ELF-1 (cell line): ENCODE measurements at places on chromosomes 11 and 22.

DNA sequence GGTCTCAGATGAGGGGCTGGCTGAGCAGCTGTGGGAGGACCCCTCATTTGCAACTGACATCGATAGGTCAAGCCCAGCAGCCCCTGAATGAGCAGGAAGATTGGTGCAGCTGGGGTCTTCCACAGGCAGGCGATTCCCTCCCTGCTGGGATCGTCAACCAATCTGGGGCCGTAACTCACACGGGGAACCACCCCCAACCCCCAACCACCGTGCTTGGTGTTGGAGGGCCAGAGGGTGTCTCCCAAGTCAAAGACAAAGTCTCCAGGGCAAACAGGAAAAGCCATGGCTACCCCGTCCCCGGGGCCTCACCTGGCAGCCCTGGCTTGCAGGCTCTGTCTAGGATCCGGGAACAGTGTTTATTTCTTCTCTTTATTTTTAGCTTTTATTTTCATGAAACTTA is 26.9 kb upstream of the SCUBE1 start:
- no peak for DNase-seq

DNA sequence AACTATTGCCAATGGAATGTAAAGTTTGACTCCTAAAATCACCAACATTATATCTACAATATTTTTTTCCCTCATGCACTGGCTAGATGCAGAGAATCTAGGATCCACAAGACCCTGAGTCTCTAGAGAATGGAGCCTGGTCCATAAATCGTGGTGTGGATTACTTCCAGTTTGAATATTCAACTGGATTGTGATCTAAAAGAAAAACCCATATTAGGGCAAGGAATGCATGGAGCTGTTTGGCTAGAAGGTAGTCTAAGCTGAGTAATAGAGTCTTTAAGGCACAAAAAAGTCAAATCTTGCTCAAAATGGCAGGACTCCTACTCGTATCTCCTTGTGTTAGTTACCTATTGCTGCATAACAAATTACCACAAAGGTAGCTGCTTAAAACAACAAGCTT is 9.4 kb upstream of the MS4A5 start:
- no peak for DNase-seq

GRCh38 chr11:5380740-5381342 is 2.8 kb upstream of the OR51M1 start:
- peak; percentile 74 for DNase-seq

DNA sequence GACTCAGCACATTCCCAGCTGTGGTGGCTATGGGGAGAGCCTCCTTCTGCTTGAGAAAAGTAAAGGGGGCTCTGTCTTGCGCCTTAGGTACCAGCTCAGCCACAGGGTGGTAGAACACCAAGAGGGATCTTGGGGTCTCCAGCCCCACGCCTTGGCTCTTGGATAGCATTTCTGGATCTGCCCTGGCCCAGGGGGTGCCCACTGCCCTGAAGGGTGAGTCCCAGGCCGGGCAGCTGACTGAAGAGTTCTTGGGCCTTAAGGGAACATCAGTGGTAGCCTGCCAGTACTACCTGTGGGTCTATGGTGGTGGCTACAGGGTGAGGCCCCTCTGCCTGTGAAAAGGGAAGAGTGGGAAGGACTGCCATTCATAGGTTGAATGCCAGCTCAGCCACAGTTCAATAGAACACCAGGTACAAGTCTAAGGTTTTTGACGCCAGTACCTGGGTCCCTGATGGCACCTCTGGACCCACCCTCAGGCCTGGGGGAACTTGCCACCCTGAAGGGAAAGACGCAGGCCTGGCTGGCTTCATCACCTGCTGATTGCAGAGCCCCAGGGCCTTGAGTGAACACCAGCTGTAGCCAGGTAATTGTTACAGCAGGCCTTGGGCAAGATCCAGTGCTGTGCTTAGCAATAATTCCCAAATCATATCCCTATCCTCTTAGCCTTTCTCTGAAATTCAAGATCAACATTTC is 3.9 kb downstream of the CWF19L2 start:
- DNase-seq, result no peak

- DNase-seq, result no peak
Observed at GRCh38 chr11:96084610-96085318, 160.9 kb upstream of the MTMR2 start.

GRCh38 chr11:133214646-133215045 is 317.7 kb downstream of the OPCML start:
- DNase-seq, result no peak

- no peak for DNase-seq
Observed at GRCh38 chr22:19536564-19536963, 12.4 kb upstream of the CLDN5 start.

- no peak for DNase-seq
Observed at GRCh38 chr22:25696763-25697162, 45.2 kb upstream of the MYO18B start.

DNA sequence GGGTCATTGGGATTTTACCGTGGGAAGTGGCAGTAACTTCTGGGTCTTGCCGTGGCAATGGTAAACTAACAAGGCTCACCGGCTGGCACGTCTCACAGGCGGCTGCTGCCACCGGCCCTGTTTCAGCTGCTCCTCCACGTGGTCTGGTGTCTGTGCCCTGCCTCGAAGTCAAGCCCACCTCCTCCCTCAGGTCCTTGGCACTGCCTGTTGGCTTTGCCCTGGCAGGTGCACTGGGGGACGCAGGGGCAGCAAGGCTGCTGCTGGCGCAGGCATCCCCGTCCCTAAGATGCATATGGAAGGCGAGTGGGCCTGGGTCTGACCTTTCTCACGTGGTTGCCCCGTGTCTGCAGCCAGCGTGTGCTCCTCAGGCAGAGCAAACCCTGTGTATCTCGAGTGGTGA is 783.6 kb downstream of the BRD1 start:
- DNase-seq, result no peak

DNA sequence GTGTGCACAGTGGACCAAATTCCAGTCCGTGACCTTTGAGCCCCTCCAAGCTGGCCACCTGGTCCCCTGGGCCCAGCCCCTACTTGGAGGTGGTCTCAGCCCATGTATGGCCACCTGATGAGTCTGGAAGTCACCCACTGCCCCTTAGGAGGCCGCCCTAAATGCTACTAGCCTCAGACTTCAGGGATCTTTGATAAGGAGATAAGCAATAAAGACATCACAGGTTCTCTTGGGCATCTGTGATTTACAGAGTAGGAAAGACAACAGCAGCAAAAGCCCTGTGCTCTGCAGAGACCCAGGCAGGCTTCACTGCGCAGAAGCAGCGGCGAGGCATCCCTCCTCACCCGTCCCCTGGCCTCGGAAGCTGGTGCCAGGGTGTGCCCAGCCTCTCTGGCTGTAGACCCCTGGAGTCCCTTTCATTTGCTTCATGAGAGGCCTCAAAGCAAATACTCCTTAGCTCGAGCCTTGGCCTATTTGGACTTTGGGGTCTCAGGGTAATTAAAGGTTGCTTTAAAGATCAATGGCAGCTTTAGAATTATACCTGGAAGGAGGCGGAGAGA is 360.1 kb downstream of the TBC1D22A start:
- DNase-seq, result no peak

- DNase-seq, result no peak
Observed at GRCh38 chr11:134443246-134443645, 31.2 kb upstream of the B3GAT1 start.

DNA sequence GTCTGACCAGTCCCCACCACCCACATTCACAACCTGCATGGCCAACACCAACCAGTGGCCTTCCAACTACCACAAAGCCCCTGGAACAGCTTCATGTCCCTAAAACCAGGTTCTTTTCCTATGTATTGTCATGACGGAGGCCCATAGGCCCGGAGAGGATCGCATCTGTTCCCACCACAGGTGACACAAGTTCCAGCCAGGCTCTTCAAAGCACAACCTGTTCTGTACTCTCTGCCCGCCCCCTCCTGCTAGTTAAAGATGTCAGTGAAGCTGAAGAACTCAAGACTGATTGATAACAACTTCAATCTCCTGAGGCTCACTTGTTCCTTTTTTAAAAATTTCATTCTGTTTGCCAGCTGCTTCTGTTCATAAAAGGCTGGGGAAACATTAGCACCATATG is 121.1 kb upstream of the GUCY1A2 start:
- no peak for DNase-seq

DNA sequence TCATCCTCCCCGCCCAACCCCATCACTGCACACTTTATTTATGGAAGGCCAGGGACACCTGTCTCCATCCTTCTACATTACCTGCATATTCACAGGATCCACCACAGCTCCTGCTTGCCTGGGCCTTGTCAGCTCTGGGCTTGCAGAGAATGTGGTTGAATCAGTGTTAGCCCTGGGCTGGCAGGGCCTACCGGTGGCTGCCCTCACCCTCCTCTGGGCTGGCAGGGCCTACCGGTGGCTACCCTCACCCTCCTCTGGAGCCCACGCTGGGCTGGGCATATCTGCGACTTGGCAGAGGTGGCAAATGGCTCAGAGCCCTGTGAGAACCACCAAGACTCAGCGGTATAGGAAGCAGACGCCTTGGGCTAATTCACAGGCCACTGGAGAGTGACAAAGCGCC is 300.9 kb downstream of the NTM start:
- no peak for DNase-seq

DNA sequence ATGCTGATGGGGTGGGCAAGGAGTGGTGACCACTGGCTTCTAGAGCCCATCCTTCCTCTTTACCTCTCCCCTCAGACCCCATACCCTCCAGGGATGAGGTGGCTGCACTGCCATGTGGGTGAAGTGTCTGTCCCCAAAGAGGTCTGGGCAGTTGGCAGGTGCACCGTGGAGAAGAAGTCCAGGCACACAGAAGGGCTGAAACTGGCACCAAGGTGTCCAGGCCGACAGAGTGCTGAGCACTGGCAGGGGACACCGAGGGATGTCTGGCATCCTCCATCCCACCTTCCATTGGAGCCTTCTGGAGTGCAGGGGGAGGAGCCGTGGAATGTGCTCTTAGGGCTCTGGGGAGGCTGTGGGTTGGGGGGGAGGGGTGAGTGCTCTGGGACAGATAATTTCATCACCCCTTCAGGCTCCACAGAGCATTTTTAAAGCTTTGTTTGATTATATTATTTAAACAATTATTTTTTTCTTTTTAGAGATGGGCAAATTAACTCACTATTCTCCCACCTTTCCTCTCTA is 37.9 kb downstream of the PKNOX2 start:
- no peak for DNase-seq

DNA sequence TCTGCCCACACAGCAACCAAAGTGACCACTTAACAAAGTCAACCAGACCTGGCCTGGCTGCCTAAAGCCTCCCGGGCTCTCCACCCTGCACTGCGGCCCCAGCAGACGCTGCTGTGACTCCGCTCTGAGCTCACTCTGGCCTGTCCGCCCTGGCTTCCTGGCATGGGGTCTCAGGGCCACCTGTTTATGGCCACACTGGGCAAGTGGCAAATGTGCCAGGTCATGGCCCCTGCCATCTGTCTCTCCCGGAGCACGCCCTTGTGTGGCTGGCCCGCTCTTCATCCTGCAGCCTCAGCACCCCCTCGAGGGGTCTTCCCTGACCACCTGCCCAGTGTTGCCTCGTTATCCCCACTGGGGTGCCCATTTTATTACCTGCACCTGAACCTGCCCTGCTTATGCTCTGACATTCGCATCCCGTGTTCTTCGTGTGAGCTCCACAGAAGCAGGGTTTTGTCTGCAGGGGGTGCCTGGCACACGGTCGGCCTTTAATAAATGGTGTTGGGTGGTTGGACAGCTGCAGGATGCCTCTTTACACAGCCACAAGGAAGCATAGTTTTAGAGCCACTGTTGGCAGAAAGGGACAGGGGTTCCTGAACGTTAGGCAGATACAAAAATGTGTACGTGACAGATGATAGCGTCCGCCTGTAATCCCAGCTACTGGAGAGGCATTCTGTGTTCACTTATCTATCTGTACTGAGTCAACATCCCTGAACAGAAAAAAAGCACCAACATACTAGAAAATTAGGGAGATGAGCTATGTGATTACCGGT is 785.6 kb downstream of the TBC1D22A start:
- no peak for DNase-seq

DNA sequence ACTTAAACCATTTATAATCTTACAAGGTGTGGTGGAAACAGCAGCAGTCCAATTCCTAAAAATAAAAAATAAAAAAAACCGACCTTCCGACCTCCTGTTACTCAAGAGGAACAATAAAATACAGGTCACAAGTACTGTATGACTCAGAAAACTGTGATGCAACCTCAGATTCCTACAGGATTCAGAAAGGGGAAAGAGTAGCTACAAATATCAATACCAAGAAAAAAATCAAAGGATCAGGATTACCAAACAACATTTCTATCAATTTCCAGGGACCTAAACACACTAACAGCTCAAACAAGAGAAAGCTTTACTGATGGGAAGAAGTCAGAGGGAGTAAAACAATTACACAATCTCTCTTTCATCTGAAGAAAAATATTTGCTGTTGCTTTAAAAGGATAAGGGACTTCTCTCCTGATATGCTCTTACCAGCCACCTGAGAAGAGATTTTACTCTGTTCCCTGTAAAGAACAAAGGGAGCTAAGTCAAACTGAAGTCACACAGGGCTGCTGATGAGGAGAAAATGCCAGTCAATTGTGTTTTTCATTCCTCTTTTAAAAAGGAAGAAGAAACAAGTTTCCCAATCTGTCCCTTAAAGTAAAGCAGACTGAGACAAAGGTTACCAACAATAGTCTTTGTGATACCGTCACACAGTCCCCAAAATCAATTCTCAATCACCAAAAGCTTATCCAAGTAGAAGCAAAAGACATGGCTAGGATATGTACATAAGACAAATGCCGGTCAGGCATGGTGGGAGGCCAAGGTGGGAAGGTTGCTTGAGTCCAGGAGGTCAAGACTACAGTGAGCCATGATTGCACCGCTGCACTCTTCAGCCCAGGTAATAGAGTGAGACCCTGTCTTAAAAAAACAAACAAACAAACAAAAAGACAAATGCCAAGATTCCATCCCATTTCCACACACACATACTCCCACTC is 39.3 kb downstream of the AMBRA1 start:
- no peak for DNase-seq

GRCh38 chr11:57325735-57326048 is 940 bp upstream of the TNKS1BP1 start:
- DNase-seq, result no peak

GRCh38 chr11:60717956-60718355 is 6.6 kb upstream of the MS4A18 start:
- DNase-seq, result no peak

- DNase-seq, result no peak
Observed at GRCh38 chr22:26974914-26975803, 317.8 kb downstream of the MIAT start.

DNA sequence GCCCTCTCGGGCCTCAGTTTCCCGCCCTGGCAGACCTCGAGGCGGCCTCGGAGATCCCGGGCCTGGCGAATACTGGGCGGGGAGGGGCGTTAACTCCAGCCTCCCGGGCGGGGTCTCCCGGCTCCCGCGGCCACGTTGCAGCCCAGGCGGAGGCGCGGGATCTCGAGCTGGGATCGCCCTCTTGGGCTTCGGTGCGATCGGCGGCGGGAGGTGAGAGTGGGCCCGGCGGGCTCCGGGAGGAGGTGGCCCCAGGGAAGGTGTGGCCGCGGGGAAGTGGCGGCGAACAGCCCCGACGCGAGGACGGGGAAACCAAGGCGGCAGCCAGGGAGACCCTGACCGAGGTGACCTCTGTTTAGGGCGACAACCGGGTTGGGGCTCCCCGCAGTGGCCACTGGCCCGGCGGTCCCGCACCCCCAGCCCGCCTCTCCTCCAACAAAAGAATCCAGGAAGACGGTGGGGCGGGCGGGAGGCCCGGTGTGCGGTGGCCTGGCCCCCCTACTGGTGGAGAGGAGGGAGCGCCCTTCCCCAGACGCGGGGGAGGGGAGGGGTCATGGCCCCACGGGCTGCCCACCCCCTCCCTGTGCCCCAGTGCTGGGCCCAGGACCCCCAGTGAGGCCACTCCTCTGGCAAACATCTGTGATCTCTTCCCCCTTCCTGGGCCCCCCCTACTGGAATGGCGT is at the start of gene PHETA2:
Gene PHETA2, plus strand, starts transcription at position 117 of the 680 bp plus-strand sequence. CDS start 3,046 bp downstream, outside the sequence.
- DNase-seq, result peak; percentile 56
